ENCODE measurements at places on chromosomes 3 and 15. TPM values are rescaled to one million over a fixed set of nuclear protein-coding genes. Genes with fewer than 3 reads are reported as not detected.

Gene ILDR1
- 7.2 TPM for total RNA-seq

Gene APH1B
- 12.2 TPM for total RNA-seq

Gene DNAH12
- 10.0 TPM for total RNA-seq

- H3K4me3 ChIP-seq: no peak overlapping the region
- DNase-seq: no peak
- no peak overlapping the region for H3K27ac ChIP-seq
- H3K36me3 ChIP-seq: no peaks in the 10 kb centered on the region
- H3K4me1 ChIP-seq: no peaks in the 10 kb centered on the region
These were observed 25.9 kb upstream of the FBN1 start for GRCh38 chr15:48671103-48672022.

- peaks cover 7% of the 10 kb centered on the region for H3K4me1 ChIP-seq
- no peak overlapping the region for H3K27ac ChIP-seq
- no peaks in the 10 kb centered on the region for H3K27me3 ChIP-seq
- H3K36me3 ChIP-seq: no peaks in the 10 kb centered on the region
These were observed 94.1 kb downstream of the PEX5L start for GRCh38 chr3:179942553-179943075.

- no peaks in the 10 kb centered on the region for H3K36me3 ChIP-seq
- peak; percentile 91 for DNase-seq
- H3K4me3 ChIP-seq: peak overlapping the region; percentile 31
These were observed 8.2 kb upstream of the ANKRD63 start for GRCh38 chr15:40290918-40291574.

- no peaks in the 10 kb centered on the region for H3K27me3 ChIP-seq
- no peak overlapping the region for H3K27ac ChIP-seq
- H3K4me3 ChIP-seq: no peak overlapping the region
- H3K36me3 ChIP-seq: no peaks in the 10 kb centered on the region
- no peaks in the 10 kb centered on the region for H3K4me1 ChIP-seq
These were observed 661.7 kb upstream of the NAALADL2 start for GRCh38 chr3:174197416-174197815.

GRCh38 chr3:126522363-126522788 lies 1.6 kb upstream of the CHST13 start:
- peaks cover 9% of the 10 kb centered on the region for H3K4me1 ChIP-seq
- no peak overlapping the region for H3K27ac ChIP-seq
- peaks cover 7% of the 10 kb centered on the region for H3K27me3 ChIP-seq
- peak; percentile 64 for DNase-seq

Data from upper lobe of left lung (tissue), 6 donors.